Aorta (tissue), 5 donors: ENCODE measurements at places on chromosomes 16 and 17. TPM values are rescaled to one million over a fixed set of nuclear protein-coding genes. Genes with fewer than 3 reads are reported as not detected.

NME2 gene
- total RNA-seq: 306 TPM

- H3K27me3 ChIP-seq: no peaks in the 10 kb centered on the region
- no peak for DNase-seq
- H3K4me3 ChIP-seq: no peak overlapping the region
- H3K27ac ChIP-seq: no peak overlapping the region
Observed at GRCh38 chr17:12068946-12069345, 48.3 kb downstream of the MAP2K4 start.

ASPHD1 gene
- total RNA-seq: 0.39 TPM

GRCh38 chr17:37413875-37414519, 7.3 kb downstream of the TADA2A start:
- H3K4me3 ChIP-seq: no peak overlapping the region
- no peak for DNase-seq
- no peaks in the 10 kb centered on the region for H3K36me3 ChIP-seq
- no peaks in the 10 kb centered on the region for H3K27me3 ChIP-seq
- H3K4me1 ChIP-seq: no peaks in the 10 kb centered on the region

DNA sequence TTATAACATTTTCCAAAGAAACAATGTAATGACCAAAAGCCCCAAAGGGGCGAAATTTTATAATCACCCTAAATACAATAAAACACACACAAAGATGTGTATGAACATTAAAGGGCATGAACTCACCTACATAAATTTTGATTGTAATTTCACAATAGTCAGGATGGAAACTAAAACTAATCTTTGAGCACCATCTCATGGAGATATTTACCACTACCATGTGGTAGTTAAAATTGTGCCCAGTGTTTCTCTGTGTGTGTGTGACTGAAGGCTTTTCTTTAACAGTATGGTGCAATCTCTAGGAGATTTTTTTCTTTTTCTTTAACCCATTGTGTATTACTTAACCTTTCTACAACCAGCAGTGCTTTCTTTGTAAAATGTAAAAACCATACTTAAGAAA, 19.7 kb upstream of the MEIOC start:
- no peak for DNase-seq
- no peak overlapping the region for H3K27ac ChIP-seq
- H3K4me3 ChIP-seq: no peak overlapping the region
- H3K4me1 ChIP-seq: no peaks in the 10 kb centered on the region

DNA sequence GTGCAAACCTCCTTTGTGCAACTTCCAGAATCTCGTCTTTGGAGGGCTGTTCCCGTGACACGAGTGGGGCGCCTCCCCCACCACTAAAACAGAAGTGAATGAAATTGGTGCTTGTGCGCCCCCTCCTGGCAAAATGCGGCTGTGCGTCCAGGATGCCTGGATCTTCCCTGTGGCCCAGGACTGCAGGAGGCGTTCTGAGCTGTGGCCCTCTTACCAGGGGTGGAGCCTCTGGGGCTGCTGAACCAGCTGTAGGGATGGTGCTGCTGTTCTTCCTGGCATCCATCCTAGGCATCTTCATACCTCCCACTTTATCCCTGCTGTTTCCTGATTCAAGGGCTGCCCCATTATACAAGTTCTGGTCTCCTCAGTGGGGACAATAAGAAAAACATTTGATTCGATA, 18.5 kb upstream of the NAGLU start:
- H3K36me3 ChIP-seq: no peaks in the 10 kb centered on the region
- DNase-seq: peak; percentile 94
- H3K4me1 ChIP-seq: peaks cover 11% of the 10 kb centered on the region
- H3K4me3 ChIP-seq: no peak overlapping the region

IGFALS gene
- total RNA-seq: not detected

MYL4 gene
- total RNA-seq: 0.96 TPM
